Breast epithelium (tissue), 4 donors: ENCODE measurements at places on chromosomes 13 and 19. TPM values are rescaled to one million over a fixed set of nuclear protein-coding genes. Genes with fewer than 3 reads are reported as not detected.

DNA sequence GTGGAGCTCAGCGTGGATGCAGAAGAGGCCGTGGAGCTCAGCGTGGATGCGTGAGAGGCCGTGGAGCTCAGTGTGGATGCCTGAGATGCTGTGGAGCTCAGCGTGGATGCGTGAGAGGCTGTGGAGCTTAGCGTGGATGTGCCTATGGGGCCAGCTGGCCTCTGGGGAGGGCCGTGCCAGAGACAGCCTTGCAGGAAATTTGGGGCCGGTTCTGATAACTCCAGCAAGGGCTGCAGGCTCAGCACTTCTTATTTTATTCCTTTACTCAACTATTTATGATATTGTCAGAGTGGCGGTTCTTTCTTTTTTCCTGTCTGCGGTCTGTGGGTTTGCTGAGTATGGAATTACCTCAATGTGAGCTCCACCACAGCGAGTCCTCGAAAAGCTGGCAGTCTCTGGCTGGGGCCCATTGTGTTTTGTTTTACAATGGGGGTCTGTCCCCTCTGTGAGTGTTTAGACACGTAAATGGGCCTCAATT, 17.8 kb upstream of the TMEM255B start:
- no peak for DNase-seq

DNA sequence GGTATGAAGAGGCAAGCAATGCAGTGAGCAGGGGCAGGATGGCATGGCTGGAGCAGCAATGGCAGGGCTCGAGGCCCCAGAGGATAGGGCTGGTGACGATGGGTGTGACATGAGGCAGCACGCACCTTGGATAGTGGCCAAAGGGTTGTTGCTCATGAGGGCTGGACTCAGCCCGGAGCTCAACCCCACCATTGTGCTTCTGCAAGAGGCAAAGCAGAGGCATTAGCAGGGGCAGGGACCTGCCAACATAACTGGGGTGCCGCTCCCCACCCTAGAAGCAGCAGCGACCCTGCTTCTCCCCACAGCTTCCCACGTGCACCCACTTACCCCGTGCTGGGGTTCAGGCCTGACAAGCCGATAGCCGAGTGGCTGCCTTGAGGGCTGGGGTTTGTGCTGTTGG, 15.8 kb downstream of the ZNF574 start:
- DNase-seq = no peak

- no peak for DNase-seq
Observed at GRCh38 chr19:34345947-34346351, 19.0 kb upstream of the GPI start.

- DNase-seq = no peak
Observed at GRCh38 chr13:28859717-28860116, 39.6 kb downstream of the MTUS2 start.

- DNase-seq = no peak
Observed at GRCh38 chr13:27101289-27101688, 70.3 kb downstream of the USP12 start.

DNA sequence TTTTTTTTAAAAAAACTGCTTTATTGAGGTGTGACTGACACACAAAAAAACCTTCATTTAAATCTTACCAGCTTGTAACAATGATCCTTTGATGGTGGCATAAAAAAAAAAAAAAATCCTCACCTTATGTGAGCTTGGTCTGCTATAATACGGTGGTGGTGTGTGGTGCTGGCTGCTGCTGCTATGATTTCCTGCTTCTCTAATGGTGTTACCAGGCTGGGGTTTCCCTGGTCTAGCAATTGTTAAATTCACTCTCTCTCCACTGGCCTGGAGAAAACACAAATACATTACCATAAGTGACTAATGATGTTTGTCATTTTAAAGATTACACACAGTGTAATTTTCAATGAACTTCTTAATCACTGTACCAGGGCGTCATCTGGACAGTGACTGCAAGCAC, 60.6 kb downstream of the LNX2 start:
- DNase-seq = no peak

- DNase-seq = no peak
Observed at GRCh38 chr19:2289714-2290435, 7.9 kb upstream of the PEAK3 start.

GRCh38 chr13:21061029-21061763, at the start of gene LATS2:
LATS2 (minus strand) TSS chr13:21061586; CDS start chr13:21046026, 15,560 bp downstream.
- peak; percentile 95 for DNase-seq

GRCh38 chr13:95060014-95060519, 241.2 kb downstream of the ABCC4 start:
- DNase-seq = no peak

GRCh38 chr13:105552078-105552477, 983.4 kb downstream of the EFNB2 start:
- no peak for DNase-seq

DNA sequence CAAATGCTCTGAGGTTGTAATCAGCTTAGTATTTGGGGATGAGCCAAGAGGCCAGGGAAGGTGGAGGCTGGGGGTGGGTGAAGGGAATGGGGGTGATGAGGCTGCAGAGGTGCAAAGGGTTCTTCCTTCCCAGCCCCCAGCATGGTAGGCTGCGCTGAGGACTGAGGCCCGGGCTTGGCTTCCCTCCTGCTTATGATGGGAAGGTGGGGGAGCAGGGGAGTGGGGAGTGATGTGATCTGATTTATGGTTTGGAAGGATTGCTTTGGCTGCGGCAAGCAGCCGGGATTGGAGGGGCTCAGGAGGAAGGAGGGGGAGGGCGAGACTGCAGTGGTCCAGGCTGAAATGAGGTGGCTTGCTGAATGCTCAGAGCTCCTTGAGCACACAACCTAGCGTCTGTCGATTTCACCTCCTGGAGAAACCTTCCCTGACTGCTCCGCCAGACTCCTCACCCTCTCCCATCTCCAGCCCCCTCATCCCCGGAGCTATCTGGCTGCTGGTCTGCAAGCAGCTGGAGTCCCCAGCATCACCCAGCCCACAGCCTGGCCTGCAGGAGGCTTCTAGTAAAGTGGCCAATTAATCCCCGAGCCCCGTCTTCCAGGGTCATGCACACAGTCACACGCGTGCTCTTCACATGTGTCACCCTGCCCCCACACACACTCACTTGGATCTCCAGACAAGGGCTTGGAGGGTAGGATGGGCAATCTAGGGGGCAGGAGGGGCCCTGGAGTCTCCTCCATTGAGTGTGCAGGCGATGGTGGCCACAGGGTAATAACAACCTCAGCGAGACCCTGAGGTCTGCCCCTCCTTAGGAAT, 757 bp upstream of the CLEC11A start:
- DNase-seq = no peak

GRCh38 chr13:61477619-61478018, 62.0 kb upstream of the PCDH20 start:
- DNase-seq = no peak

DNA sequence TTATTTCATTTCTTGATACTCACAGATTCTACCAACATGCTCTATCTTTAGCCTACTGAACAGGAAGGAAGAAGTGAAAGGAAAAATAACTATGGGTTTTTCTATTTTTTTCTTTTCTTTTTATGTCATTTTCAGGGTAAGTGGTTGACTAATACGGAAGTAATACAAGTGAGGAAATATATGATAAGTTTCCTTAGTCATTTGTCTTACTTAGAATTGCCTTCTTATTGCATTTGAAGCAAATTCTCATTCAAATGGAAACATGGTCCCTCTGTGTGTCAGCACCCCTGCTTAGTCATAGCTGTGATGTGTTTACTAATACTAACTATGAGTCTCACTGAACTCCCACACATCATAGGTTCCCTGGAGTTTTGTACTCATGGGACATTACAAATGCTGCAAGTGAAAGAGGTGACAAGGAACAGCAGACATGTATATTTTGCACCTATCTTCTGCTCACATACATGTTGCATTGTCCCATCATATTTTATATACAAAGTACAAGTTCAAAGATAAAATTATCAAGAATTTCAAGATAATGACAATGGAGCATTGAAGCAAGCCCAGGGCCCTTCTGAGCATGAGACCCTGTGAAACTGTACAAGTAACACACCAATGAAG, 60.1 kb downstream of the DCT start:
- DNase-seq = no peak

Gene JSRP1
- 2.3 TPM for total RNA-seq

Gene MLLT1
- 13.8 TPM for total RNA-seq

Gene ZNF45
- total RNA-seq = 9.8 TPM

Gene FBXO27
- 2.6 TPM for total RNA-seq

Gene ADAMTSL5
- 1.3 TPM for total RNA-seq

Gene CEACAM6
- 1.0 TPM for total RNA-seq

Gene TMEM38A
- total RNA-seq = 3.1 TPM
